Stimulated activated CD4-positive, alpha-beta T cell treated with anti-CD3 and anti-CD28 coated beads, Interleukin-15, amount 100 ng/mL, for 24 hours (primary cell): ENCODE measurements at places on chromosomes 11 and 22.

GRCh38 chr11:23711981-23712380 is 784.9 kb upstream of the LUZP2 start:
- DNase-seq: no peak

DNA sequence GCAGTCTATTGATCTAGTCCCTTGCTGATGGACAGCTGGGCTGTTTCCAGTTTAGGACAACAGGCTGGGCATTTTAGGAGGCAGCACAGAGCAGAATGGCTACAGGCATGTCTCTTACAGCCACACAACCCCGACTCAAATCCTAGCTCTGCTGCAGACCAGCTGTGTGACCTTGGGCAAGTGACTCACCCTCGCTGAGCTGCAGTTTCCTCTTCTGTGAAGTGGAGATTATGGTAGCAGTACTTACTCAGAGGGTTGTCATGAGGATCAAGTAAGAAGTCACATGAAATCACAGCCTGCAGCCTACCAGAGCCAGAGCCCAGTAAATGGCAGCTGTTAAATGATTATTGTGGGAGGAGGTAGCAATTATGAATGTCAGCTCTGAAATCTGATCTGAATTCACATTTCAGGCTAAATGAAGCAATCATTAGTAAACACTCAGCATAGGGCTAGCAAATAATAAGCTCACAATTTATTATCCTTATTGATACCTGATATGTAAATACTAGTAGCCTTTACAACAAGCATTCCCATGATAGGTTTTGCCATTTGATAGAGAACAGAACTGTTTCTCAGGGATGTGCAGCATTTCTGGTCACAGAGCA is 58.9 kb downstream of the MYEOV start:
- peak; percentile 66 for DNase-seq

DNA sequence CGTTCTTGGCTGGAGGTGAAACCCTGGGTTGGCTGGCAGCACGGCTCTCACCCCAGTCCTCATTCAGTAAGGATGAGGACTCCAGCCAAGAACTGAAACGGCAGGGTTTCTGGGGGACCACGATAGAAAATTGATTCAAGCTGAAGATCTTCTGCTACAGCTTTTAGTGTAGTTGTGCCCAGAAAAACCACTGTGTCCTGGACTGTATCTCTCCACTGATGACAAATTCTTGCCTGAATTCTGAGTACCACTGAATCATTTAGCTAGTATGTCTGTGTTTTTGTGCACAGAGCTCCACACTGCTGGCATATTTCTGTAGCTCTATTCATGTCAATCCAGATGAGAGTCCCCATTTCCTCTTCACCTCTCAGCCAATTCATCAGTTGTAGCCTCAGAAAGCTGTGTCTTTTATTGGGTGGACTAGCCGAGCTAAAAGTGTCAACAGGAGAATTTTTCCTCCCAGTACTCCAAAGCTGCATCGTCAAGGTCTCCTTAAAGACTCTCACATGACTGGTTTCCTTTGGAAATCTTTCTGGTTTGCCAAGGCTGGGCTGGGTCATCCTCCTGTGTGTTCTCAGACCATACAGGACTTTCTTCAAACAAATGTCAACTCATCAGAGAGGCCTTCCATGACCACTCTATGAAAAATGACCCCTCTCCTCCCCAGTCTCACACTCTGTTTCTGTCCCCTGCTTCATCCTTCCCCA is 144.6 kb downstream of the LDLRAD3 start:
- no peak for DNase-seq

- peak; percentile 62 for DNase-seq
Measured at GRCh38 chr11:78420255-78420764, 2.7 kb upstream of the GAB2 start.

DNA sequence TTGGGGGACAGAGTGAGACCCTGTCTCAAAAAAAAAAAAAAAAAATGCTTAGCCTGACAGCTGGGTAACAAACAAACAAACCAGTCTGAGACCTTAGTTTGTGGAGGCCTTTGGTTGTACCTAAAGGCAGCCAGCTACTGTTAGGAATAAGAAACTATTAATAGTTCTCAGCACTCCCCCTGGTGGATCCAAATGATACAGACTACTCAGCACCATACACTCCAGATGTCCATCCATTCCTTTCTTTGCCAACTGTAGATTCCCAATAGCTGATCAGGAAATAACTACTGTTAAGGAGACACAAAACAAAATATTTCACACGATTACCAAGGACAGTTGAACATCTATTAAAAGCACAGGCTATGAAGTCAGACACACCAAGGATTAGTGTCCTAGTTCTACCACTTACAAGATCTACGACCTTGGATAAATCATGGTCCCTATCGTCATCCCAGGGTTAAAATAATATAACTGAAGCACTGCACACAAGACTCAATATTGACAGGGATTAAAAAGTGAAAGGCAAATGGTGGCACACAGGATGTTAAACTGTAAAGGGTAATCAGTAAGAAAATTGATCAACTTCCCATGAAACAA is 17.2 kb downstream of the CLDN25 start:
- peak; percentile 16 for DNase-seq

GRCh38 chr11:20099527-20099926 is 60.7 kb downstream of the DBX1 start:
- DNase-seq: no peak

GRCh38 chr11:46445920-46446771 is 54.6 kb upstream of the CHRM4 start:
- no peak for DNase-seq
